ENCODE measurements at places on chromosomes 5 and 9. TPM values are rescaled to one million over a fixed set of nuclear protein-coding genes. Genes with fewer than 3 reads are reported as not detected.

GRCh38 chr5:173312821-173313220, 15.4 kb downstream of the STC2 start:
- no peak for ATAC-seq

DNA sequence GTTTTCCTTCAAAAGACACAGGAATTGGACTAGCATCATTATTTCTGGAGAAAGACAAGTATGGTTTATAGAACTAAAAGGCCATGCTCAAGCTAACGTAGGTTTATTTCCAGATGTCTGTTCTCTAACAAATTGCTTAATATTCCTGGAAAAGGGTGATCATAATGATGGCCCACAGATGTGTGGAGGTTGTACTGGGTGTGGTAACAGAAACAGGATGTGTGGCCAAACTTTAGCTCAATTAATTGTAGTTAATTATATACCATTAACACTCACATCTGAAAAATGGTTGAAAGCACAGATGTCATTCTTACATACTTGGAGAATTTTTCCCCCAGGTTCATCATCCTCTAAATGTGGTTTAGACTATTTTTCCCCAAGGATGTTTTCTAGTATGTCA, 292.7 kb upstream of the RASA1 start:
- no peak for ATAC-seq

ZNF782 gene
- total RNA-seq, result 5.7 TPM

- ATAC-seq, result no peak
Measured at GRCh38 chr5:175712681-175713085, 54.8 kb downstream of the HRH2 start.

- ATAC-seq, result peak; percentile 54
Measured at GRCh38 chr5:85278193-85278592, 893.5 kb upstream of the EDIL3 start.

All from activated T-helper 17 cell treated with anti-CD3 and anti-CD28 coated beads, Interleukin-2, amount 50 U/mL, for 72 hours (primary cell).